Stimulated activated naive CD4-positive, alpha-beta T cell (primary cell): ENCODE measurements at places on chromosomes 4 and X.

DNA sequence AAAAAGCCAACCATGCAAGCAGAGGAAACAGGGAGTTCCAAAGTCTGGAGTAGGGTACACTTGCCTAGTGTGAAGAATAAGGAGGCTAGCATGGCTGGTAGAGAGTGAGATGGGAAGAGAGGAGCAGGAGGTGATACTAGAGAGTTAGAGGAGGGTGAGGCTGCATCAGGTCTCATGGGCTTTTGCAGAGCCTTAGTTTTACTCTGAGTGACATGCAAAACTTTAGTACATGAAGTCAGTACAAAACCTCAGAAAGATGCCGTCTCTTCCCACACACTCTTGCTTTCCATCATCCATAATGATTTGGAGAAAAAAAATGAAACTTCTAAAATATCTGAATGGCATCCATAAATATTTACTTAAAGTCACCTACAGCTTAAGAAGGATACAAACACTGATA, 5.0 kb downstream of the OPRPN start:
- DNase-seq = no peak

GRCh38 chrX:129040124-129040523, 483.2 kb downstream of the SMARCA1 start:
- no peak for DNase-seq

- DNase-seq = no peak
These were observed 79.8 kb downstream of the NYX start for GRCh38 chrX:41526925-41527324.

GRCh38 chr4:8198206-8198905, 734 bp upstream of the SH3TC1 start:
- DNase-seq = no peak

DNA sequence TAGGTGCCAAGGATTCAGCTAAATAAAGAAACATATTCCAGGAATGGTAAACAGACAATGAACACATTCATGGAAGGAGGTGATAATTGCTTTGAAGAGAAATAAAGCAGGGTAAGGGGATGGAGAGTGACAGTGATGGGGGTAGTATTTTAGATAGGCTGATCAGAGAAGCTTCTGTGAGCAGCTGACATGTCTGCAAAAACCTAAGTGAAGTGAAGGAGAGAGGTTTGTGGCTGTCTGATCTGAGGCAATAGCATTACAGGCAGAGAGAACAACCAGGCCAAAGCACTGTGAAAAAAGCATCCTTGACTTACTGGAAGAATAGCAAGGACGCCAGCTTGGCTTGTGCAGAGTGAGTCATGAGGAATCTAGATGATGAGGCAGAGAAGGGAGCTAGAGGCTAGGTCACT, 271.9 kb upstream of the GATB start:
- no peak for DNase-seq

DNA sequence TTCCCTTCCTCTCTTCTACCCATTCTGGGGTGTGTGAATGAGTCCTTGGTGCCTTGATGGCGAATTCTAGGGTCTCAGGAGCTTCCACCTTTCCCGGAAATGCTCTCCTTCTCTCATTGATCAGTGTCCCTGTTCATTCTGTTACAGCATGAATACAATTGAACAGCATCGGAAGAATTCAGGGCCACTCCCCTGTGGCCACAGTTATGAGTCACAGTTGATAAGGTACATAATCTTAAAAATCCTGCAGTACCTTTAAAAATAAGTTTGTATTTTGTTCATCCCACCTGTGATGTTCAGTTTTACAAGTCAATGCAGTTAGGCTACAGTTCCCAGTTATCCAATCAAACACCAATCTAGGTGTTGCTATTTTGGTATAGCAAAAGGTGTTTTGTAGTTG, 47.3 kb upstream of the FAM9A start:
- DNase-seq = no peak

- no peak for DNase-seq
These were observed 194.4 kb downstream of the BCOR start for GRCh38 chrX:39903343-39903742.

GRCh38 chrX:150643958-150644357, 49.2 kb upstream of the MTMR1 start:
- DNase-seq = no peak

- no peak for DNase-seq
These were observed 7.1 kb upstream of the ZNF330 start for GRCh38 chr4:141213550-141213991.
